ENCODE measurements at places on chromosomes 4 and X.

DNA sequence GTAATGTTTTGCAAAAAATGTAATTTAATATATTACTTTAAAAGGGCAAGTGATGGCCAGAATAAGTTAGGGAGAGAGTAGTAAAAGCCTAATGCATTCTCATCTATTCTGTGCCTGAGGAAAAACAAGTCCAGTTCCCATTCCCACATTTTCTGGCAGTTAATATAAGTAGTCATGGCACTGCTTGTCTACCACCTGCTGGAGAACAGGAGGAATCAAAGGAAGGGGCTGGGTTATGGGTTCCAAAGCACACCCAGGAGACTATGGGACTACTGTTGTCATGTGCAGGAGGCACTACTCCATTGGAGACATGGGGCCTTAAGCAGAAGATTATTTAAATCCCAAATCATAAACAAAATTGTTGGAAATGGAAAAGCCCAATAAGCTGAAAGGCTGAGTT is 2618.6 kb downstream of the ARAP2 start:
- DNase-seq: peak; percentile 2

- DNase-seq: no peak
Observed at GRCh38 chrX:22097012-22097694, 65.0 kb downstream of the PHEX start.

DNA sequence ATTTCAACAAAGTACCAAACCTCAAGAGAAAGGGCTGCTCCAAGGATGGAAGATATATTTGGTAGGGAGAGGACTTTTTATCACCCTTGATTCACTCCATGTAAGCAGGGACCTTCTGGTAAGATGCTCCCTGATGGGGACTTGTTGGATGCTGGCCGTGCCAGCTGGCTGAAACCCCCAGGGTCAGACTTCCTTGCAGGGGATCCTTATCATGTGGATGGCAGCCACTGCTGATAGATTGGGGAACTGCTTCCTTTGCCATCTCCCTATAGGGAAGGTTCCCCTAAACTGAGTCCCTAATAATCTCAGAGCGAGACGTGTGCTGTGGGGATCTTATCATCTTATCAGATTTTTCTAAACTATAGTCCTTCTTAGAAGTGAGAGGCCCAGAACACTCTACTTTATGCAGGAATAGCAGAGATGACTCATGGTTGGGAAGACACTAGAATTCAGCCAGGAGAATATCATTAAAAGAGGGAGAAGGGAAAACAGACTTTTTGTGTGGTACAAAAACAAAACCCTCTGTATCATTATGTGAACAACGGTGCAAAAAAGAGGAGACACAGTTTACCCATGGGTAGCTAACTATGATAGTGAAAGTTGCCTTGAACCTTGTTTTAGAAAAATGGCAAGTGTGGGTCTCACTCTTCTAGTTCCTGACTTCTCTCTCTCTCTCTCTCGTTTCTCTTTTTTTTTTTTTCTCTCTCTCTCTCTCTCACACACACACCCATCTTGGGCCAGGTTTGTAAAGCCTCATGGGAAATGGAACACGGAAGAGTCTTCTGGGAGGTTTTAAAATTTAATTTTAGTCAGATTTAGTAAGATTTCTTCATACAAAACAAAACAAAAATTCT is 16.1 kb downstream of the RHOH start:
- no peak for DNase-seq

- no peak for DNase-seq
Observed at GRCh38 chr4:25939330-25939729, 25.3 kb downstream of the SMIM20 start.

DNA sequence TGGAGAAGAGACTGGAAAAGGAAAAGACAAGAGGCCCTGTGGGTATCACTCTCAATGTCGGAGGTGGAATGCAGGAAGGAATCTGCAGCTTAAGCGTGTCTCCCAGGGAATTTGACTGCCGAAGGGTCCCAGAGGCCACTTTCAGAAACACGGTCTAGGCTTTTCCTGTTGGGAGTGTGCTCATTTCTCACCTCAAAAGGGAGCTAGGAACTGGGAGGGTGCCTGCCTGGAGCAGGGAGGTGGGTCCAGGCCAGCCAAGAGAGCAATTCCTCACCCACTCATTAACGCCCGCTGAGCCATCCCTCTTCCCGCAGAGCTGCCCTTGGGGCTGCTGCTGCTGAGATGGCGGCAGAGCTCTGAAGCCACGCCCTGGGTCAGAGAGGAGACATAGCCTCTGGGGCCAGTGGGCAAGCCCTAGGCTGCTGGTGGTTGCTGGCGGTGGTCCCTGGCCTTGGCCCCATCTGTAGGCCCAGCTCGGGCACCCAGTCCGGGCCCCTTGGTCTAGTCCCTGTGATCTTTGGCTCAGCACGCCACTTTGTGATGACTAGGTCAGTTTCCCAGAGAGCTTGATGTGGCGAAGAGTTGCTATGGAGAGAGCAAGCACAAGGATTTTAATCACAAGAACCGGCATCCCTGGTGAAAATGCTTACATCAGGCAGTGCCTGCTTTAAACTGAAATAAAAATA is 4.1 kb downstream of the ZNF185 start:
- DNase-seq: no peak

DNA sequence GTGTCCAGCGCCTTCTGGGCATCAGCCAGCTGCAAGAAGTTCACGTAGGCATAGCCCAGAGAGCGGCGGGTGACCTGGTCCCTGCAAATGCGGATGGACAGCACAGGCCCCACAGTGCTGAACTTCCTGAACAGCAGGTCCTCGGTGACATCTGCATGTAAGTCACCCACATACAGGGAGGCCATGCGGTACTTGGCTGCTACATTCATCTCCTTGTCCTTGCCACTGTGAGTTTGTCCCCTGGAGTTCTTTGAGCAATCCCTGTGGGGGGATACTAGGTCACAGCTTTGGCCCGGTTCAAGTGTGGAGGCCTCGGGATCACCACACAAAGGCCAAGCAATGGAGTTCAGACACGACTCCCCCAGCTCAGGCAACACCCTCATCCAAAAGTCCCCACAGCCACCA is 776 bp downstream of the PABPC4L start:
- no peak for DNase-seq

- DNase-seq: no peak
Observed at GRCh38 chrX:50152456-50152855, 48.4 kb downstream of the AKAP4 start.

Data from NCI-H2029 (cell line).